ENCODE measurements at places on chromosomes 7 and 10.

GRCh38 chr7:50204581-50204980, 99.9 kb upstream of the IKZF1 start:
- no peak for DNase-seq

DNA sequence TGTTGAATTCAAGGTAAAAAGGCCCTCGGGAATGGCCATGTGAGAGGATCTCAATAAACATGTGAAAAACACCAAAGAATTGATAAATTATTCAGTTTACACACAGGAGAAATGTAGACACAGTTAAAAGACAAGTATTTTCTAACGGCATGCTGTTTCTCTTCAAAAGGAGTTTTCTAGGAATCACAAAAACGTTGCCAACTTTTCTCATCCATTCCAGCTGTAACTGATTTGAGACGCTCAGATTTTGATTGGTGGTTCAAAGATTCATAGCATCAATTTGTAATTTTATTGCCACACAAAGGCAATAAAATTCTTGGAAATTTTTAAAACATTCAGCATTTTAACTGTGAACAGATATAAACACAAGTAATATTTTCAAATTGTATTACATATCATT, 384.9 kb upstream of the PFKP start:
- no peak for DNase-seq

DNA sequence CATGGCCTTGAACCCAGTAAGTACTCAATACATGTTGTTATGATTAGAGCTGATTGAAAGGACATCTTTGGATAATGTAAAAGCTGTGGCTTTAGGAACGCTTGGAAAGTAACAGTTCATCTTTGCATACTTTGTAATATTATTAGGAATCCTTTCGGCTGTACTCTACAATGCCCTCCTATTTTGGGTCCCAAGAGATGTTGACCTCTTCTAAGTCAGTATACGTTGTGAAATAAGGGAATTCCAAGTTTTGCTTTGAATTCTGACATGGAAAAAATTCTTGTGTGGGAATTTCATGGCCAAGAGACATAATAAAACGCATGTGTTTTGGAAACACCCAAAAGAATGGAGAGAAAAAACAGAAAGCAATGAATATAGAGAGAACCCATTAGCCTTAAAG, 7.7 kb downstream of the AGR3 start:
- DNase-seq = no peak

GRCh38 chr7:120033114-120033513, 239.9 kb upstream of the KCND2 start:
- no peak for DNase-seq

GRCh38 chr10:88092973-88093372, 229.5 kb downstream of the PTEN start:
- no peak for DNase-seq

GRCh38 chr10:131354380-131354779, 42.9 kb upstream of the TCERG1L start:
- DNase-seq = no peak

DNA sequence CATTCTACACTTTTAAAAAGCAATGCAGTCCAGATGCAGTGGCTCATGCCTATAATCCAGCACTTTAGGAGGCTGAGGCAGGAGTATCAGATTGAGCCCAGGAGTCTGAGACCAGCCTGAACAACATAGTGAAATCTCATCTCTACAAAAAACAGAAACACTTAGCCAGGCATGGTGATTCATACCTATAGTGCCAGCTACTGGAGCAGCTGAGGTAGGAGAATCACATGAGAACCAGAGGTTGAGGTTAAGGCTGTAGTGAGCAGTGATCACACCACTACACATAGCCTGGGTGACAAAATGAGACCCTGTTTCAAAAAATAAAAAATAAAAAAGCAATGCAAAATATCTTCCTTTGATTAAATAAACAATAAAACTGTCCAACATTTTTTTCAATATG, 205.2 kb downstream of the GRM8 start:
- DNase-seq = no peak

DNA sequence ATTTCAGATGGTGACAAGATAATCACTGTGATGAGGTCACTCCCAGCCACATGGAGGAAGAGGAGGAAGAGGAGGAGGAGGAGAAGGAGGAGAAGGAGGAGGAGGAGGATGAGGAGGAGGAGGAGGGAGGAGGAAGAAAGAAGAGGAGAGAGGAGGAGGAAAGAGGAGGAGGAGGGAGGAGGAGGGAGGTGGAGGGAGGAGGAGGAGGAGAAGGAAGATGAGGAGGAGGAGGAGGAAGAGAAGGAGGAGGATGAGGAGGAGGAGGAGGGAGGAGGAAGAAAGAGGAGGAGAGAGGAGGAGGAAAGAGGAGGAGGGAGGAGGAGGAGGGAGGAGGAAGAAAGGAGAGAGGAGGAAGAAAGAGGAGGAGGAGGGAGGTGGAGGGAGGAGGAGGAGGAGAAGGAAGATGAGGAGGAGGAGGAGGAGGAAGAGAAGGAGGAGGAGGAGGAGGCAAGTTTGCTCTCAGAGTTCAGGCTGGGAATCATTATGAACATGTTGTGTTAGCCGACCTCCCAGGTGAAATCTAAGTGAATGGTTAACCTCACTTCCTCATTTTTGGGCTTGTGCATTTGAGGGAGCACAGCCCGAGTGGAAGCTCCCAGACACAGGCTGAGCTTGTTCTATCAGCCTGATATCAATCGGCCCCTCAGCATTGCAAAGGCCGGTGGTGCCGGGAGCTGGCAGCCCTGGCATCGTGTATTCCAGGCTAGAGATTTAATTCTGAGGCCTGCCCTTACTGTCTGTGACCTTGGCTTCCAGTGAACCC, 236.2 kb upstream of the PITRM1 start:
- no peak for DNase-seq

GRCh38 chr7:87530126-87530525, 54.6 kb upstream of the ABCB4 start:
- no peak for DNase-seq

DNA sequence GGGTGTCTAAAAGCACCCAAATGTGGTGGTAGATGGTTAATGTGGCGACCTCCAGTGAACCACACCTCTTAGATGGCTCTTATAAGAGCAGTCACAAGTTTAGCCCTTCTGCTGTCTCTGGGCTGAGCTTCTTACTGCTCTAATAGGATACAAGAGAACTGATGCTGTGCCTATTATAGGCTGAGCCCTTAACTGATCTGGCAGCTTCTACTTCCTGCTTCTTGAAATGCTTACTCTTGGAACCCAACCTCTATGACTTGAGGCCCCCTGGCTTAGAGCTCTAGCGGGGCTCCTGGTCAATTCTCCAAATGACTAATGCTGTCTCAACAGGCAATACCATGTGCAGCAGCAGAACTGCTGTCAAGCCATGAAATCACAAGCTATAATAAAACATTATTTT, 35.0 kb upstream of the LSM8 start:
- no peak for DNase-seq

DNA sequence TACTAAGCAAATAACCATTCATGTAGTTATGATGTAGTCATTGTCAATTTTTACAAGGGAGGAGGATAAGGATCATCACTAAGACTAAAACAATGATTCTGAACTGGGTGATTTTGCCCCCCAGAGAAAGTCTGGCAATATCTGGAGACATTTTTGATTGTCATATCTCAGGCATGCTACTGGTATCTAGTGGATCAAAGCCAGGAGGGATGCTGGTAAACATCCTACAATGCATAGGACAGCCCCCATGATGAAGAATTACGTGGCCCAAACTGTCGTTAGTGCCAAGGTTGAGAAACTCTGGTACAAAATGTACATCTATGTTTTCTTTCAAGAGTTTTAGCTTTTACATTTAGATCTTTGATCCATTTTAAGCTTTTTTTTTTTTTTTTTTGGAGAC, 57.3 kb downstream of the GBF1 start:
- no peak for DNase-seq

DNA sequence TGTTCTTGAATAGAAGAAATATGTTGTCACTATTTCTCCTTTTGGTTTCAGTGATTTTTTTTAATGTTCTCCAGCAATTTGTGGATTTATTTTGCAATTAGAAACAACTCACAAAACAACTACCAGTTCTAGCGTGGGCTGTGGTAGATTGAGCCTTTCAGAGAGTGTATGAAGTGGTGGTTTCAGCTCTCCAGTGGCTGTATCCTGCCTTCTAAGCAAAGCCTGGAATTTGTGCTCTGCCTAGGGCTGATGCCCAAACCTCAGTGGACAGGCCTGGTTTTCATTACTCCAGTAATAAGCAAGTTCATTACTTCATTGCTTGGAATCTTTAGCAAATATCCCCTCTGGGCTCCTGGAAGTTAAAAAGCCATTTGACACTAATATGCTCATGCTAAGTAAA, 35.9 kb downstream of the APBB1IP start:
- DNase-seq = no peak

All from NCI-H524 (cell line).